ENCODE measurements at places on chromosomes 2 and 18.

GRCh38 chr2:96923810-96924774, 54.2 kb upstream of the SEMA4C start:
- no peaks in the 10 kb centered on the region for H3K36me3 ChIP-seq
- H3K4me3 ChIP-seq = no peak overlapping the region
- no peaks in the 10 kb centered on the region for H3K27me3 ChIP-seq
- peaks cover 14% of the 10 kb centered on the region for H3K4me1 ChIP-seq
- no peak for DNase-seq
- H3K27ac ChIP-seq = no peak overlapping the region

GRCh38 chr2:122011493-122012270, 256.2 kb downstream of the TSN start:
- H3K27ac ChIP-seq = no peak overlapping the region
- H3K4me1 ChIP-seq = no peaks in the 10 kb centered on the region
- DNase-seq = no peak
- no peak overlapping the region for H3K4me3 ChIP-seq
- H3K27me3 ChIP-seq = no peaks in the 10 kb centered on the region

- H3K4me1 ChIP-seq = no peaks in the 10 kb centered on the region
- H3K27me3 ChIP-seq = no peaks in the 10 kb centered on the region
- no peak overlapping the region for H3K4me3 ChIP-seq
Measured at GRCh38 chr2:216222650-216223352, 113.7 kb downstream of the XRCC5 start.

- H3K27me3 ChIP-seq = no peaks in the 10 kb centered on the region
- H3K36me3 ChIP-seq = no peaks in the 10 kb centered on the region
- no peak overlapping the region for H3K4me3 ChIP-seq
- H3K27ac ChIP-seq = no peak overlapping the region
- DNase-seq = no peak
- H3K4me1 ChIP-seq = no peaks in the 10 kb centered on the region
Measured at GRCh38 chr2:66874411-66874810, 439.5 kb downstream of the MEIS1 start.

- H3K27ac ChIP-seq = no peak overlapping the region
- no peaks in the 10 kb centered on the region for H3K4me1 ChIP-seq
- no peaks in the 10 kb centered on the region for H3K36me3 ChIP-seq
- no peak for DNase-seq
- H3K27me3 ChIP-seq = no peaks in the 10 kb centered on the region
Measured at GRCh38 chr2:173326806-173327205, 27.9 kb upstream of the CDCA7 start.

DNA sequence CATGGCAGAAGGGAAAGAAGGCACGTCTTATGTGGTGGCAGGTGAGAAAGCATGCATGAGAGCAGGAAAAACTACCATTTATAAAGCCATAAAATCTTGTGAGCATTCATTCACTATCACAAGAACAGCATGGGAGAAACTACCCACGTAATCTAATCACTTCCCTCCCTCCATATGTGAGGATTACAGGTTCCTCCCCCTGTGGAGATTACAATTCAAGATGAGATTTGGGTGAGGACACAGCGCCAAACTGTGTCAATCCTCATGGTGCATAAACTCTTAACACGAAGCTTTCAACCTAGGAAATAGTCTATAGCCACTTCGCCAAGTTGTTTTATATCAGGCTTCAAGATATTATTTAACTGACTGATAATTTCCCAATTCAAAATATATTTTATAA, 595.5 kb downstream of the FBXO15 start:
- H3K27ac ChIP-seq = no peak overlapping the region
- no peak overlapping the region for H3K4me3 ChIP-seq
- H3K36me3 ChIP-seq = no peaks in the 10 kb centered on the region
- no peaks in the 10 kb centered on the region for H3K27me3 ChIP-seq
- H3K4me1 ChIP-seq = no peaks in the 10 kb centered on the region
- DNase-seq = no peak

GRCh38 chr18:35390951-35391700, 14.0 kb upstream of the ZNF396 start:
- H3K4me3 ChIP-seq = no peak overlapping the region
- H3K4me1 ChIP-seq = no peaks in the 10 kb centered on the region
- H3K36me3 ChIP-seq = no peaks in the 10 kb centered on the region
- H3K27ac ChIP-seq = no peak overlapping the region
